ENCODE measurements at places on chromosomes 3 and 15. TPM values are rescaled to one million over a fixed set of nuclear protein-coding genes. Genes with fewer than 3 reads are reported as not detected.

- no peak for DNase-seq
- H3K27ac ChIP-seq: no peak overlapping the region
- H3K4me1 ChIP-seq: peaks cover 43% of the 10 kb centered on the region
- no peak overlapping the region for H3K4me3 ChIP-seq
Measured at GRCh38 chr15:101497017-101497416, 7.5 kb upstream of the PCSK6 start.

The AHSG gene
- polyA plus RNA-seq: 0.28 TPM

The SCAPER gene
- 83.1 TPM for polyA plus RNA-seq

The GADL1 gene
- 10.5 TPM for polyA plus RNA-seq

The ANKRD34C gene
- not detected for polyA plus RNA-seq
